Ovary (tissue), 10 donors: ENCODE measurements at places on chromosomes 3 and 15. TPM values are rescaled to one million over a fixed set of nuclear protein-coding genes. Genes with fewer than 3 reads are reported as not detected.

CYP11A1 gene
- 30.1 TPM for polyA plus RNA-seq

TNFAIP8L3 gene
- 11.6 TPM for polyA plus RNA-seq

SLC28A2 gene
- 0.06 TPM for polyA plus RNA-seq

A4GNT gene
- polyA plus RNA-seq: not detected

ECE2 gene
- polyA plus RNA-seq: not detected

RBPMS2 gene
- polyA plus RNA-seq: 6.8 TPM

HTR3E gene
- polyA plus RNA-seq: not detected

FAM81A gene
- 0.85 TPM for polyA plus RNA-seq
